Uterine smooth muscle cell (primary cell): ENCODE measurements at places on chromosomes 6 and 20. TPM values are rescaled to one million over a fixed set of nuclear protein-coding genes. Genes with fewer than 3 reads are reported as not detected.

The EPPIN gene
- total RNA-seq = not detected in 2 replicates

The WDR27 gene
- total RNA-seq = 27.1 and 28.1 TPM in 2 replicates

The SHLD1 gene
- 1.2 and 1.8 TPM in 2 replicates for total RNA-seq

The ANGPT4 gene
- total RNA-seq = not detected in 2 replicates

The ITPR3 gene
- 55.4 and 86.4 TPM in 2 replicates for total RNA-seq

The ARFGEF3 gene
- total RNA-seq = 0.55 and 1.7 TPM in 2 replicates

The DLK2 gene
- total RNA-seq = 0.66 and 1.1 TPM in 2 replicates
